ENCODE measurements at places on chromosomes 6 and 20. TPM values are rescaled to one million over a fixed set of nuclear protein-coding genes. Genes with fewer than 3 reads are reported as not detected.

DNA sequence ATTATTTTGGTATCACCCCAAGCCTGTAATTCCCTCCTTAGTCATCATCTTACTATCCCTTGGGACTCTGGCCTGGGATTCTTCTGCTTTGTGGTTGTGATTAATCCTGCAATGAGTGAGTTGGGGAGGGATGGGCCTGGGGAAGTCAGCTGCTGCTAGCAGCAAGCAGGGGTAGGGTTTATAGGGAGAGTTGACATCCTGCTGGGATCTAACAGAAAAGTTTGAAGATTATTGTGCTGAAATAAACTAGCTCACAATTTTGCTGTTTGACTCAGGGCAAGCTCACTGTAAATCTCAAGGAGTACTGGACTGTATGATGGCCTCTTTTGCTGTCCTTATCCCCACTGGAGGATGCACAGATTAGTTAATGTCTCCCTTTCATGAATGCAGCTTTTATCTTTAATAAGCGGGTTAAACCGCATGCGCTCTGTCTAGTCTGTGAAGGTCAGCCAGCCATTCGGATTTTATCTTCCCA, 83.4 kb downstream of the JARID2 start:
- no peaks in the 10 kb centered on the region for H3K36me3 ChIP-seq
- H3K27me3 ChIP-seq: no peaks in the 10 kb centered on the region
- H3K4me3 ChIP-seq: no peak overlapping the region
- no peak for DNase-seq
- H3K4me1 ChIP-seq: peaks cover 38% of the 10 kb centered on the region

- H3K4me3 ChIP-seq: no peak overlapping the region
- no peaks in the 10 kb centered on the region for H3K27me3 ChIP-seq
- DNase-seq: no peak
- no peaks in the 10 kb centered on the region for H3K4me1 ChIP-seq
- H3K36me3 ChIP-seq: no peaks in the 10 kb centered on the region
Observed at GRCh38 chr6:13248584-13248985, 79.8 kb downstream of the TBC1D7 start.

DNA sequence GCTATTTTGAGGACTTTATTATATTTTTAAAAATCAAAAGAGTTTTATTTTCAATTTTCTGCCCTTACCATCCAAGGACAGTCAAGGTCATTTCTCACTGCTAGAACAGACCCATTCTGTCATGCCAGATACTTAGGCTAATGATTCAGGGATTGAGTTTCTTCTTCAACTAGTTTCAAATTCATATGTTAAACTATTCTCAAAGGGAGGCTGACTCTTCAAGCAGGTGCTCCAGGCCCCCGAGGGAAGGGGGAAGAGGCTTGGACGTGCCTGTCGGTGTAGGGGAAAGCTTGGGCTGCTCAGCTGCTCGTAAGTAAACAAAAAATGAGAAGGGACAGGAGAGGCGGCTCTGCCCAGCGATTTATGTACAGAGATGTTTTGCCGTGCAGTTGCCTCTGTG, 69.4 kb upstream of the MYLIP start:
- H3K4me3 ChIP-seq: no peak overlapping the region
- no peaks in the 10 kb centered on the region for H3K27me3 ChIP-seq
- DNase-seq: no peak
- no peaks in the 10 kb centered on the region for H3K4me1 ChIP-seq
- no peak overlapping the region for H3K27ac ChIP-seq
- H3K36me3 ChIP-seq: no peaks in the 10 kb centered on the region

DNA sequence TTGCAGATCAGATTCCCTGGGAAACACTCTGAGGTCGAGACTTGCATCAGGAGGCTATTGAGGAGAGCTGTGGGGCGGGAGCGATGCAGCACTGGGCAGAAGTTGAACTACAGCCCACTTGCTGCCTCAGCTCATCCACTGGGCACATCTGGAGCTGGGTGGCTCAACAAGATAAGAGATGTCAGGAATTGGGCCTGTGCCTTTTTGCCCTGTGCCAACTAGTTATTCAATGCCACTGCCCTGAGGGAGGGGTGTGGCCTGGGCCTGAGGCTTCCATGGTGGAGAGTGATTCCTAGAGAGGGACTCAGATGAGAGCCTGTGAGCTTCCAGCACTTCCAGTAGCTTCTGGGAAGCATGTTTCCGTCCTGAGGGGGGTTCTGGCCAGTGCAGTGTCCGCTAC, 32.7 kb downstream of the BRPF3 start:
- peaks cover 89% of the 10 kb centered on the region for H3K36me3 ChIP-seq
- no peak overlapping the region for H3K27ac ChIP-seq
- no peaks in the 10 kb centered on the region for H3K27me3 ChIP-seq
- no peak overlapping the region for H3K4me3 ChIP-seq
- H3K4me1 ChIP-seq: peaks cover 7% of the 10 kb centered on the region

DNA sequence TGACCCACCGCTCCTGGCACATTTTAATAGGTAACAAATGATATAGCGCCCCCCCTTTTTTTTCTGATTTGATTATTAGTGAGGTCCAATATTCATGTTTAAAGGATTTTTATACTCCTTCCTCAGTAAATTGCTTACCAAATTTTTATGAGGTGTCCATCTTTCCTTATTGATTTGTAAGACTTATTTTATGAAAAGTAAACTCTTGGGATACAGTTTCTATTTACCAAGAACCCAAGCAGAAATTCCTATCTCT, 25.1 kb downstream of the TRIM27 start:
- H3K4me3 ChIP-seq: no peak overlapping the region
- H3K27ac ChIP-seq: no peak overlapping the region
- H3K36me3 ChIP-seq: peaks cover 39% of the 10 kb centered on the region
- peaks cover 11% of the 10 kb centered on the region for H3K4me1 ChIP-seq

GRCh38 chr6:81265106-81265505, 487.4 kb downstream of the TENT5A start:
- H3K27me3 ChIP-seq: no peaks in the 10 kb centered on the region
- H3K4me1 ChIP-seq: no peaks in the 10 kb centered on the region
- H3K4me3 ChIP-seq: peak overlapping the region; percentile 25
- H3K27ac ChIP-seq: no peak overlapping the region
- DNase-seq: no peak

- peak overlapping the region; percentile 76 for H3K27ac ChIP-seq
- H3K27me3 ChIP-seq: no peaks in the 10 kb centered on the region
- DNase-seq: no peak
- peaks cover 27% of the 10 kb centered on the region for H3K4me1 ChIP-seq
Observed at GRCh38 chr6:128491100-128491581, 29.3 kb downstream of the PTPRK start.

- no peak overlapping the region for H3K27ac ChIP-seq
- H3K36me3 ChIP-seq: no peaks in the 10 kb centered on the region
- H3K4me3 ChIP-seq: no peak overlapping the region
- no peak for DNase-seq
- H3K27me3 ChIP-seq: no peaks in the 10 kb centered on the region
- no peaks in the 10 kb centered on the region for H3K4me1 ChIP-seq
Observed at GRCh38 chr6:12869816-12870432, 153.4 kb downstream of the PHACTR1 start.

DNA sequence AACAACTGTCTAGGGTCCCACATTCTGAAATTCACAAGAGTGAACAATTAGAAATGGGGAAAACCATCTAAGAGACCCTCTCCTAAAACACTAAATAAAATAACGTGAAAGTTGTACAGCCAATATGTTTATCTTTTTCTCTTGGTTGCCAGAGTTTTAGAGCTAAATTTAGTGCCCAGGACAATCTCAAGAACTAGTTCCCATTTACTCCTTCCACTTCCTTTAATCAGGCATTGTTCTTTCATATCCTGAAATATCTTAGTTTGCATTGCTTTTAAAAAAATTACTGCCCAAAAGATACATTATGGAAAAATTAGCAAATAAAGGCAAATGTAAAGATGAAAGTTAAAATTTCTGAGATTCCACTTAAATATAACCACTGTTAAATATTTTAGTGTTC, 33.1 kb upstream of the UBR2 start:
- H3K27me3 ChIP-seq: no peaks in the 10 kb centered on the region
- H3K36me3 ChIP-seq: no peaks in the 10 kb centered on the region
- H3K27ac ChIP-seq: no peak overlapping the region
- H3K4me3 ChIP-seq: no peak overlapping the region
- H3K4me1 ChIP-seq: no peaks in the 10 kb centered on the region

GRCh38 chr20:2708073-2708415, 15.5 kb downstream of the EBF4 start:
- H3K27ac ChIP-seq: no peak overlapping the region
- no peaks in the 10 kb centered on the region for H3K27me3 ChIP-seq
- no peaks in the 10 kb centered on the region for H3K4me1 ChIP-seq
- no peak for DNase-seq

DNA sequence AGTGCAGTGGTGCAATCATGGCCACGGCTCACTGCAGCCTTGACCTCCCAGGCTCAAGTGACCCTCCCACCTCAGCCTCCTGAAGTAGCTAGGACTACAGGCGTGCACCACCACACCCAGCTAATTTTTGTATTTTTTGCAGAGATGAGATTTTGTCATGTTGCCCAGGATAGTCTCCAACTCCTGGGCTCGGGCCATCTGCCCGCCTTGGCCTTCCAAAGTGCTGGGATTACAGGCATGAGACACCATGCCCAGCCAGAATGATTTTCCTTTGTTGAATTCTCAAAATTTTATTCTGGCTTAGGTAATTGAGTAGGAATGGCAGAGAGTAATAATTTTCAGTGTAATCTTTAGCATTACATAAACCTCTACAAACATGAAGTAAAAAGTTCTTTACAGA, 37.1 kb downstream of the SLC16A10 start:
- no peaks in the 10 kb centered on the region for H3K4me1 ChIP-seq
- no peaks in the 10 kb centered on the region for H3K36me3 ChIP-seq
- no peak overlapping the region for H3K27ac ChIP-seq

DNA sequence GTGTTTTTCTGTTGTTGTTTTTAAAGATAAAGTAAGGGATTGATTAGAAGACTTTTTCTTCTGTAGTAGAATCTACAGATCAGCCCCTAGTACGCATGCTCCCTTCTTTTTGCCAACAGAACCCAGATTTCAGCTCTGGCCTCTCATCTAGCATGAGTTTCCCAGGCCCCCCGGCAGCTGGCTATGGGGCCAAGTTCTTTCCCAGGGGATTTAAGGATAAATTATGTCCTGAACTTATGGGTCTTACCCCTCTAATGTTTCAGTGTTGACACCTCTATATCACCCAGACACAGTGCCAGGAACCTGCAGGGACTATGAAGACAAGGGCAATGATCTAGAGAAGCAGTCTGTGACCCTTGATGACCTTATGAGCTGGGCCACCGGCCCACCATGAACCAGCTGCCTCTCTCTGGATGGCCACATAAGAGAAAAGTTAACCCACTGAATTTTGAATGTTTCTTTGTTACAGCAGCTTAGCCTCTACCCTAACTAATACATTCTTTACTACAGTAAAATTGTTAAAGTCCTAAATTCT, 150.5 kb downstream of the UNC5CL start:
- H3K27ac ChIP-seq: no peak overlapping the region
- DNase-seq: no peak
- no peaks in the 10 kb centered on the region for H3K27me3 ChIP-seq
- no peaks in the 10 kb centered on the region for H3K36me3 ChIP-seq
- no peaks in the 10 kb centered on the region for H3K4me1 ChIP-seq
- no peak overlapping the region for H3K4me3 ChIP-seq

DNA sequence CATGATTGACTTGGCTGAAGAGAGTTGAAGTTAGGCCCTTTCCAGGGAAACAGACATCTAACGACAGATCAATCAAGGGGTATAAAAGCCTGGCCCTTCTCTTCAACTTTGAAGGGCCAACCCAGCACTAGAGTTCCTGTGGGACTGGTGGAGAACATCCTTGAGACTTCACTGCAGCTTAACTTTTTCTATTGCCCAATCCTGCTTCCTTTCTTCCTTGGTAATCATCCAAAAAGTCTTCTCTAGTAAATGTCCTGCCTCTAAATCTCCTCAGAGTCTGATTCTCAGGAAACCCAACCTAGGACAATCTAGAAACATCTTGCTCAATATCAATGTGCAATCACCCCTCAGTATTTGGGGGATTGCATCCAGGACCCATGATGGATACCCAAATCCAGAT, 1.9 kb downstream of the MKKS start:
- no peak overlapping the region for H3K4me3 ChIP-seq
- H3K36me3 ChIP-seq: no peaks in the 10 kb centered on the region
- no peak overlapping the region for H3K27ac ChIP-seq
- DNase-seq: no peak

DNA sequence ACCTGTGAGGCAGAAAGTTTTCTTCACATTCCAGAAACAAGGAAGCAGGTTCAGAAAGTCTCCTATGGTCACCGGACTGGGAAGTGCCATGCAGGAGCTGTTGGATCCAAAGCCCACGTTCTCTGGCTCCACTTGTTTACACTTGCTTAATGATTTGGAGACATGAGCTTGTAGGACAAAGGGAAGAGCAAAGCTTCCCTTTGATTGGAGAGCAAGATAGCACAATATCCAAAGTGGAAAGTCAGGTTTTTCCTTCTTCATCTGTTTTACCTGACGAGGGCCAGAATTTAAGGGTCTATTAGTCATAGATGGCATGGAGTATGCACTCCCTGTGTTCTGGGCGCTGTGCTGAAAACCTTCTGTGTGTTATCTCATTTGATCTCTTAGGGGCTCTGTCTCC, 81.2 kb downstream of the PDE7B start:
- no peak overlapping the region for H3K27ac ChIP-seq
- no peaks in the 10 kb centered on the region for H3K4me1 ChIP-seq
- no peaks in the 10 kb centered on the region for H3K27me3 ChIP-seq
- H3K4me3 ChIP-seq: no peak overlapping the region
- no peak for DNase-seq

DNA sequence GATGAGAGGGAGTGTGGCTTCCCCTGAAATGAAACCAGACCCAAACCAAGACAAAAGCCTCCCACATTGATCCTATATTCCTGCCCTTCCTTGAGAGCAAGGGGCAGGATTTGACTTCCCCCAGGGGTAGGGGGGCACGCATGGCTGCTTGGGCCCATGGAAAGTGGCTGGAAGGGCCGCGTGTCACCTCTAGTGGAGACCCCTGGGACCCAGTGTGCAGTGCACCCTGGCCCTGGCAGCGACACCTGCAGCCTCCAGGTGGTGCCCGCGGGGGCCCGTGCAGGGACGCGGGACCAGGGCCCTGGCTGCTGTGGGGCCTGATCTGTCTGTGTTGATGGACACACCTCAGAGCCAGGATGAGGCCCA, 18.0 kb upstream of the SLCO4A1 start:
- H3K27me3 ChIP-seq: no peaks in the 10 kb centered on the region
- no peak for DNase-seq
- H3K27ac ChIP-seq: peak overlapping the region; percentile 89
- peaks cover 35% of the 10 kb centered on the region for H3K4me1 ChIP-seq
- H3K36me3 ChIP-seq: no peaks in the 10 kb centered on the region

Gene DOP1A
- total RNA-seq: 26.4 TPM

Gene NKX2-2
- not detected for total RNA-seq

Gene SAMD3
- total RNA-seq: 5.2 TPM

Gene MTFR2
- total RNA-seq: 1.4 TPM

Gene OXT
- total RNA-seq: not detected

Gene ARFRP1
- 49.4 TPM for total RNA-seq

Gene POPDC3
- 1.9 TPM for total RNA-seq

Gene ZNF334
- total RNA-seq: 3.0 TPM

Measured in upper lobe of right lung (tissue), 1 donor.